ENCODE measurements at places on chromosomes 5 and 9. TPM values are rescaled to one million over a fixed set of nuclear protein-coding genes. Genes with fewer than 3 reads are reported as not detected.

Gene WWC1
- 10.3 TPM for total RNA-seq

Gene NOXA1
- not detected for total RNA-seq

Gene CCL21
- total RNA-seq = not detected

Gene NSD1
- 31.0 TPM for total RNA-seq

Gene PTGES
- total RNA-seq = 2.8 TPM

- no peak for DNase-seq
Measured at GRCh38 chr5:153888781-153889180, 149.9 kb downstream of the FAM114A2 start.

GRCh38 chr5:58188262-58188651 lies 271.6 kb downstream of the PLK2 start:
- DNase-seq = peak; percentile 70

DNA sequence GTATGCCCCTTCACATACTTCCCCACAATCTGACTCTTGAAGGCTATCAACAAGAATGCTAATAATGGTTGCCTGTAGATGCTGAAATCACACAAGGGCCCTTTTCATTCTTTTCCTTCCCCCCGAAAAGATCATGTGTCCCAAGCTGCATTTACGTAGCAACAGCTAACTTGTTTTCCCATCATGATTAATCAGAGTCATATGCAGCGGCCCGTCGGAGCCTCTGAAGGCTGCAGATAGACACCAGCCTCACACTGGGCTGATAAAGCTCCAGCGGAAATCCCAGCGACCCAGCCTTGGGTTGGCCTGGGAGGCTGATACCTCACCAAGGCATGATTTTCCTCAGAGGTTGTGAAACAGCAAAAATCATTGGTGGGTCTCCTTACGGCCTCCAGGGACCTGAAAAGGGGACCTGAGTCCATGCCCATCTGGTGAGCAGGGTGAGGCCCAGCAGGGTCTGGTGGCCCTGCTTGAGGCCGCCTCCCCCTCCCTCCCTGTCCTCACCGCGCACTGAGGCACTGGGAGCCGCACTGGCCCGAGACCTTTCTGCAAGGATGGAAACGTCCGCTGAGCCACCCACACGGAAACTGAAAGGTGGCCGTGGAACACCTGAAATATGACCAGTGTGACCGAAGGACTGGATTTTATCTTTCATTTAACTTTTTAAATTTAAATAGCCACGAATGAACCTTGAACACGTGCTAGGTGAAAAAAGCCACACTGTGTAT lies 114.2 kb upstream of the PHYKPL start:
- DNase-seq = no peak

DNA sequence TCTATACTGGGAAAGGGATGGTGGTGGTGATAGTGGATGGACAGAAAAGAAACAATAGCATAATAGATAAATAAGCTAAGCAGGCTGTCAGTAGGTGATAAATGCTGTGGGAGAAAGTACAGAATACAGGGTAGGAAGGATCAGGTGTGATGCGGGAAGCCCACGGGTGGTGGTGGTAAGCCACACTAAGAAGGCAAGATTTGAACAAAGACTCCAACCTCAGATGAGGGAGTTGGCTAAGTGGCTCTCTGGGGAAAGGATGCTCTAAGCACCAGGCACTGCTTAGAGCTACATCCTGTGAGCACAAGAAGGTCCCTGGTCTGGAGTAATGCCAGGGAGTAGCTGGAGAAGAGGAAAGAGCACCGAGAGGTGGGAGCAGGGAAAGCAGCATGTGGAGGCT lies 151.6 kb upstream of the KLF9 start:
- no peak for DNase-seq

DNA sequence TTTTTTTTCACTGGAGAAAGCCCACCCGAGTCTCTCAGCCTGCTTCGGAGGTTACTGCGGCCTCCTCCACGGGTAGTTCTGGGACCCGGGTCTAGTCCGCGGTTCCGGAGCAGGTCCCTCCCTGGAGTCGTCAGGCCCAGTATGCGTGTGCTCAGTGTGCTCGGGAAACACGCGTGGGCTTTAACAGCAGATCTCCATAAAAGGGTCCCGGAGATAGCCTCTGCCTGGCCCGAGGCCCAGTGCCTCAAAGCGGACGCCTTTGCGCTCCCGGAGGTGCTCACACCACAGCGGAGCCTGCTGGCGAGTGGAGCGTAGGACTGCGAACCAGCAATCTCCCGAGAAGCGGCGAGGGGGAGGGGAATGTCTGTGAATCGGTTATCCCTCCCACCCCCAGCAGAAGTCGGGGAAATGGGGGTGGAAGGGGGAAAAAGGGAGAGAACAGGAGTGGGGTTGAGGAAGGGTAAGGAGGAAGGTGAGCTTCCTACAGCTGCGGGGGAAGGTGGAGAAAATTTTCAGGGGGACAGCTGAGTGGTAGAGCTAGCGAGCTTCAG lies 28.7 kb downstream of the CDKN2A start:
- DNase-seq = peak; percentile 77

GRCh38 chr5:160369990-160370712 lies at the start of gene C1QTNF2:
TSS of gene C1QTNF2 (minus strand) at chr5:160370626. CDS start at chr5:160355011, 15,615 bp downstream.
- DNase-seq = peak; percentile 72

- no peak for DNase-seq
Measured at GRCh38 chr5:75660678-75661465, 49.6 kb downstream of the ANKDD1B start.

GRCh38 chr9:129338724-129339430 lies 160.8 kb upstream of the IER5L start:
- peak; percentile 78 for DNase-seq

- no peak for DNase-seq
Measured at GRCh38 chr9:130104491-130105193, 50.9 kb downstream of the GPR107 start.
